NCI-H2107 (cell line): ENCODE measurements at places on chromosomes 5 and 9.

- DNase-seq: no peak
Observed at GRCh38 chr9:129630967-129631673, 5.2 kb downstream of the NTMT1 start.

DNA sequence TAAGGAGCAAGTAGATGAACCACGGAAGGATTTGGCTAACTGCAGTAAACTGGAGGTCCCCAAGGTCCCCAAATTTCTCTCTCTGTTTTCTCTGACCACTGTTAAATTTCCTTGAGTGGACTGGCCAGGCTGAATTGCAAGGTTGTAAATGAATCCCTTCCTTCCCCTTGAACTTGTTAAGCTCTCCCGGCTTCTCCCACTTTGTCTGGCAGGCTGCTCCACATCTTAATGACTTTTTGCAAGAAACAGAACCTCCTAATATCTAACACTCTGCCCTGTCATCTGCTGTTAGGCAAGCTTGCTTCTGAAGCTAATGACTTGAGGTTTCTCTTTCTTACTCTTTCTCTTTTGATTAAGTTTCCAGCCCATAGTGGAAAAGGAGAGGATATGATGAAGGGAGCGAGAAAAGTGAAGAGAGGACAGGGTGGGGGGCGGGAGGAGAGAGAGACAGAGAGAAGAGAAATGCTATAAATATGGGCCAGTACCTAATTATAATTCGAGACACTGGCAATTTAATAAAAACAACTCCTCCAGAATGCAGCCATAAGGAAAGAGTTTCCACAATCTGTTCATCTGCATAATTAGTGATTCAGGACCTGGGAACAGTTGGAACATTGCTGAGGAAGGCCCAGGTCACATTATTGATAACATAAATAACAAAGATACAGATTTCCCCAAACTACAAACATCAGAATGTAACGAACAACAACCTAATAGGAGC is 437.3 kb upstream of the MPDZ start:
- no peak for DNase-seq

- no peak for DNase-seq
Observed at GRCh38 chr9:97293207-97293721, 14.2 kb upstream of the CCDC180 start.

- DNase-seq: no peak
Observed at GRCh38 chr9:90441814-90442213, 200.8 kb downstream of the DIRAS2 start.

DNA sequence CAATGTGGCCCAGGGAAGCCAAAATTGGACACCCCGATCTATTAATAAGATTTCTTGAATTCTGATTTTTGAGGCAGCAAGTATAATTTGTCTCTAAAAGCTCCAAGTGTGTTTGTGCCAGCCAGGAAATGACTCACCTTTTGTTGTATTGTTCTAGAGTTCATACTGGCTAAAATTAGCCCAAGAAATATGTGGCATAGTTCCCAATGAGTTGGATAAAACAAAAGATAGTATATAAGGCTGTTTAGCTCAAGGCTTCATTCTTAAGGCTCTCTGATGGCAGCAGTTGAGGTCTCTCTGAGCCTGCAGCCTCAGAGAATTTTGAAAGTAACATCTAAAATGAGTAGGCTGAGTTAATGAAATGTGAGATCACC is 21.6 kb downstream of the HMGXB3 start:
- DNase-seq: no peak

- no peak for DNase-seq
Observed at GRCh38 chr9:98121058-98121457, 2.0 kb upstream of the TRIM14 start.

DNA sequence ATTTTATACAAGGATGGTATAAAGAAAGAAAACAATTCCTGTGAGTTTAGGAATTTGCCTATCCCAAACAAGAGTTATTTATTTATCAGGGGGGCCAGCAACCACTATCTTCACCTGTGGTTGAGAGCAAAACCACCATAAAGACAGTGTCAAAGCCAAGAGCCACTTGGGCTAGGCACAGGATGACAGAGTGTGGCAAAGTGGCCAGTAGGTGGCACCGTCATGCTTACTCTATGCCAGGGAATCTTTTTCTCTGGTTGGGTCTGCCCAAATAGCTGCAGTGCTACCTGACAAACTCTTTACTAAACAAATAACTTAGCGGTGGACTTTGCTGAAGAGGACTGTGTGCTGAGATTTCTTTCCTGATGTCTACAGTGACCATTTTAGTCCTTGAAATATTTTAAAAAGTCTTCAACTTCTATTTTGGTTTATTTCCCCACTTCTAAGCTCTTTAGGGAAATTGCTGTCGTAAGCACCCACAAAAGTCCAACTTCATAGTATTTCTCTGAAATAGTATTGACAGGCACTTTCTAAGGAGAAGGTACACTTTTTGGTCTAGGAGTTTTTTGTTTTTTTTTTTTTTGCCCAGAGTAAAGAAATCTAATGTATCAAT is 285.0 kb downstream of the RFX3 start:
- peak; percentile 13 for DNase-seq

GRCh38 chr9:127520941-127521918 is 69.9 kb downstream of the LRSAM1 start:
- no peak for DNase-seq
